ENCODE measurements at places on chromosomes 13 and 19. TPM values are rescaled to one million over a fixed set of nuclear protein-coding genes. Genes with fewer than 3 reads are reported as not detected.

DNA sequence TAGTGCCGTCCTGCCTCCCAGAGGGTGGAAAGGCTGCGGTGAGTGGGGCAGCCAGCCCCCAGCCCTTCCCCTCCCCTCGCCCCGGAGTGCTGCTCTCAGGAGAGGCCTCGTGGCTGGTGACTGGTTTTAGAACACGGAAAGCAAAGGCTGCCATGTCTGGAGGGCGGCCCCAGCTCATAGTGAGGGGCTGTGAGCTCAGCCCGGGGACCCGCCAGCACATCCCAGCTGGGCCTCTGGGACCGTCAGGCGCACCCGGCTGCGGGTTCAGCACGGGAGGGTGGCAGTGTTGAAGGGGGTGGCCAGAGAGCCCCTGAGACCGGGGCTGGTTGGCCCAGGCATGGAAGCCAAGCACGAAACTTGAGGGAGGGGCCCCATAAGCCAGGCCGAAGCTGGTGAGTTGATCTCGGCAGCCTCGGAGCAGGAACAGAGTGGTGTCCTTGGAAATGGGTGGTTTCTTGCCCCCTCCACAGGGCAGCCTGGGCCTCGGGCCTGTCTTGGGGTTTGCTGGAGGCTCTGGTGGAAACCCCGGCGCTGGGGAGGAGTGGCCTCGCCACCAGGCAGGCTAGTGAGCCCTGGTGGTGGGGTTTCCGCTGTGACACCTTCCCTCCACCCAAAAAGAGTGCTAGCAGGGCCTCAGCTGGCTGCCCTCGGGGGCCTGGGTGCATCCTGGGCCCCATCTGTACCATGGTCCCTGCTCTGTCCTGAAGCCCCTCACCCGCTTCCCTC lies 157.7 kb downstream of the KDM4B start:
- peaks cover 49% of the 10 kb centered on the region for H3K4me1 ChIP-seq
- peaks cover 7% of the 10 kb centered on the region for H3K36me3 ChIP-seq
- no peak for DNase-seq

TUBA3C gene
- not detected for total RNA-seq

OPA3 gene
- total RNA-seq, result 18.0 TPM

DNA sequence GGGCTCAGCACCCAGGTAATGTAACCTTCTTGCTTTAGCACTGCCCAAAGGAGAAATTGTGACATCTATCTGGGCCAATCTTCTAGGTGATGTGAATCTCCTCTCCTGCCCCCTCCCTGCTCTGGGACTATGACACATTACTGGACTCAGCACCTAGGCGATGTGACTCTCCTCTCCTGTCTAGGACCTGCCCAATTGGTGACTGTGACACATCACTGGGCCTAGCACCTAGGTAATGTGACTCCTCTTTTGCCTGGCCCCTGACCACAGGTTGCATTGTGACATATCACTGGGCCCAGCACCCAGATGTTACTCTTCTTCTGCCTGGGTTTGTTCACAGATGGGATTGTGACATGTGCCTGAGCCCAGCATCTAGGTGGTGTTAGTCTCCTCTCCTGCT lies 45.0 kb downstream of the ZNF85 start:
- peak; percentile 51 for DNase-seq
- no peaks in the 10 kb centered on the region for H3K4me1 ChIP-seq
- no peaks in the 10 kb centered on the region for H3K36me3 ChIP-seq
- H3K27me3 ChIP-seq, result no peaks in the 10 kb centered on the region
- no peak overlapping the region for H3K27ac ChIP-seq

Measured in osteocyte (in vitro differentiated cells).